ENCODE measurements at places on chromosomes 2 and 18.

DNA sequence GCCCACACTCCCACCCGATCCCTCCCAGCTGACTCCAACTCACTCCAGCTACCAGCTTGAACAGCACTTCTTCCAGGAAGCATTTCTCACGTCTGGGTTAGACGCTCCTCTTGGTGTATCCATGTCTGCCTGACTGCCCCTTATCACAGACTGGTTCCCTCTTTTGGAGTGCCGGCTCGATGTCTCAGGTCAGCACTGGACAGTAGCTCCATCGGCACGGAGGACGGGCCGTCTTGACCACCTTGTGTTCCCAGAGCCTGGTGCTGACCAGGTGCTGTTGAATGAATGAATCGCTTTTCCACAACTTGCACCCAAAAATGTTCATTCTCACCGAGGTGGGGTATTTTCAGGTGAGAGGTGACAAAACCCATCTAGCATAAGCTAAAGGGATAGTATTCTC lies 71.8 kb downstream of the LBH start:
- DNase-seq, result no peak

DNA sequence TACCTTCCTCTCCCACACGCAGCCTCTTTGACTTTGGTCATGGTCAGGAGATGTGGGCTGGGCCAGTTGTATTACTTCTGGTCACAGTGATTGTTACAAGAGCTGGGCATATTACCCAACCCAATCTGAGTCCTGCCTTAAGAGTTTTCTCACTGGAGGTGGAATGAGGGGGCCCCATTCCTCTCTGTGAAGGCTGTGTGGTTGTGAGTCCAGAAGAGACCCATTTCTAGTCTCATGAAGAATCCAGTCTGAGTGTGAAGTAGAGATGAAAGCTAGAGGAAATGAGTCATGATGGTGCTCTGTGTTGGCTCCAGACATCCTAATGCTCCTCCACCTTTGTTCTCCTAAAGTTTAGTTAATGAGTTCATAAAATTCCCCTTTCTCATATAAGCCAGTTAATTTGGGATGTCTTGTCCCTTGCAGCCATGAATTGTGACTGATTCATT lies 50.8 kb upstream of the RASGRP3 start:
- DNase-seq, result no peak

- no peak for DNase-seq
These were observed 5.4 kb downstream of the NBAS start for GRCh38 chr2:15555760-15556193.

GRCh38 chr2:102435741-102436140 lies 12.8 kb downstream of the IL18RAP start:
- no peak for DNase-seq

GRCh38 chr18:23990474-23991410 lies 23.8 kb upstream of the TTC39C start:
- no peak for DNase-seq

DNA sequence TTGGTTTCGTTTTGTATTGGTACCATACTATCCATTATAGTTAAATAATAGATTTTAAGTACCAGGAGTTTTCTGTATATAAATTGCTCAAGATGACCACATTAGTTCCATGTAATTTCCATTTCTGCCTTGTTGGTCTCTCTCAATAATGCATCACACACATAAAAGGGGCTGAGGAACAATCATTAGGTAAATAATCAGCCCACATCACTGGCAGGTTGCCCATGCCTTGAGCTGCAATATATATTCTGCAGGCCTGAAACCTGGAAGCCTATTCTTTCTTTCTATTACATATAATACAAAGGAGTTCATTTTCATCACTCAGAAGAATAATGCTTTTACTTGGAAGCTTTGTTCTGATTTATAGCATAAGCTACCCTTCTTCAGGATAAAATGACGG lies 616.1 kb upstream of the PKDCC start:
- DNase-seq, result no peak

- no peak for DNase-seq
These were observed 896 bp upstream of the ASXL3 start for GRCh38 chr18:33576999-33577646.

DNA sequence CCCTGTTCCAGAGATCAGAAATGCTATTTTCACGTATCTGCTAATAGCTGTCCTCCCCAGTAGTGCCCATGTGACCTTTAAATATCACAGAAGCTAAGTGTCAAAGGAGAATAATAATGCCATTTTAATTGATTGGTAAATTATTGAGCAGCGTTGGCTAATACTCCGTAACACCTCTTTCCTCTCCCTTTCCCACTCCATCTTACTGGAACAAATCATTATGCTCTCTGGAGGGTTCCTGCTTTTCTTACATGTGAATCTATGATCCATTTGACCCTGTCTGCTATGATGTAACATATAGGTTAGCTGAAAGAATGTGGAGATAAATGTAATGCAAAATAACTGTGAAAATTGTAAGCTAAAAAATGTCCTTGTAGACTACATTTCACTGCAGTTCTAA lies 383.6 kb upstream of the GYPC start:
- no peak for DNase-seq

GRCh38 chr18:13992826-13993540 lies 77.6 kb upstream of the MC2R start:
- no peak for DNase-seq

GRCh38 chr18:42545825-42546224 lies 569.7 kb downstream of the RIT2 start:
- DNase-seq, result no peak

DNA sequence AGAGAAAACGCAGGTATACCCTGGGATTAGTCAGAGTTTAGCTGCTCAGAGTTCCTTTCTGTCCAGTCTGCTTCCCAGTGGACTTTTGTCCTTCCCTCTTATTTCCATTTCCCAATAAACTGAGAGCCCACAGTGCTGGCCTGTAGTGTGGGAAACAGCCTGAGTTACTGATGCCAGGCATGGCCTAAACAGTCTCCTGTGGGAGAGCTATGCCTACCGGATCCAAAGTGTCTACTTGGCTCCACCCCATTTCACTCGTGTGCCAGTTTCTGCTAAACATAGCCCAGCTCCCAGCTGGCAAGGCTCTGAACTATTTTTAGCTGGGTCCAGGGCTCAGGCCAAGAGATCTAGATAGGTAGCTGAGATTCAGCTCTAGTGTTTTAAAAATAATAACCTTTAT lies 15.6 kb upstream of the PPP1CB start:
- no peak for DNase-seq

DNA sequence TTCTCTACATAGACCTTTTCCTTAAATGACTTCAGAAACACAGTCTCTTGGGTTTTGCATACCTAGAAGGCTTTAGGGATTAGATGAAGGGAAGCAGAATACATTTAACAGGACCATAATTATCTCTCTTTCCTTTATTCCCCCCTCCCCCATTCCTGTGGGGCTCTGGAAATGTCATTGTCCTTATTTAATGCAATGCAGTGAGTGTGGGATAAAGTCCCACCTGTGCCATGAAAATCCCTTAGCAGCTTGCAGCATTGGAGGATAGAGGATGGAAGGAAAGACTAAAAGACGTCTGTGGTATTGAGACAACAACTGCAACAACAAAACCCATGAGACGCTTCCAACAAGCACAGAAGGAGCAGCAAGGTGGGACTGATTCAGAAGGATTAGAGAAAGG lies 117.8 kb upstream of the DCC start:
- no peak for DNase-seq

GRCh38 chr2:69216535-69217332 lies 170.3 kb downstream of the GFPT1 start:
- DNase-seq, result no peak

- no peak for DNase-seq
These were observed 234.2 kb downstream of the TCF4 start for GRCh38 chr18:55353806-55354205.

- no peak for DNase-seq
These were observed 36.0 kb downstream of the FARP2 start for GRCh38 chr2:241391892-241392665.

- no peak for DNase-seq
These were observed 255.4 kb downstream of the EXOC6B start for GRCh38 chr2:72570413-72570812.

DNA sequence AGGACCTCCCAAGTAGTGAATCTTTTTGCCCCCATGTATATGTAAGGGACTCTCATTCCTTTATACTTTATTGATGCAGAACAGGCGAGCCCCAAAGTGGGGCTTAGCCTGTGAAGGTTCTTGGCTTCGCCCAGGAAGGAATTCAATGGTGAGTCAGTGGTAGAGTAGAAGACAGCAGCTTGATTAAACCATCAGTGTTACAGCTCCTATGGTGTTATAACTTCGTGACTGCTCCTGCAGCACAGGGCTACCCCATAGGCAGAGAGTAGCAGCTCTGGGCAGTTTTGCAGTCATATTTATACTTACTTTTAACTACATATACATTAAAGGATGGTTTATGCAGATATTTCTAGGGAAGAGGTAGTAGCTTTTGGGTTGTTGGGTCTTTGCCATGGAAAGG lies 11.0 kb downstream of the FAM171B start:
- DNase-seq, result no peak

DNA sequence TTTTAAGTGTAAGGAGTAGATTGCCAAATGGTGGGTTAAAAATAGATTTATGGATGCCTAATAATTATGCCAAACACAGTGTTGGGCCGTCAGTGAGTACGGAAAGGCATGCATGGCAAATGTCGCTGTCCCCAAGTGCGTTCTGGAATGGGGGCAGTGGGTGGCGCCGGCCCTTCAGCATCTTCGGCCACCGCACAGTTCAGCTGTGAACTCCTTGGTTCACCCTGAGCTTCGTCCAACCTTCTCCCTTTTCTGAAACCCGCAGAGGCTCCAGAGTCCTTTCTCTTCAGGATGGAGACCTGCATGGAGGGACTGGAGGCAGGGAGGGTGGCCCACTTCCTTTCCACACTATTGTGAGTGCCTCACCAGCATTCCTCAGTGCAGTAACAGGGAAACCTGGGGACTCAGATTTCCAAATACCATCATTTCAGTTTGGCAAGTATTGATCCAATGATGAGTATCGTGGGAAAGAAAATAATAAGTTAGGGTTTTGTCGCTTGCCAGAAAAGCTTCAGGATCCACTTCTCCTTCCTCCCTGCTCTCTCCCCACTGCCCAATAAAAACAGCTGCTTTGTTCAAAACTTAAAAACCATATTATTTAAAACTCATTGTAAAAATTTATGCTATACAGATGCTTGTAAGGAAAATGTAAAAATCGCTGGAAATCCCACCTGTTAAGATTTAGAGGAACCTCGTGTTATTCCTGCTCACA lies 74.6 kb upstream of the TXNDC2 start:
- no peak for DNase-seq

- DNase-seq, result no peak
These were observed 33.2 kb upstream of the CYTIP start for GRCh38 chr2:157476953-157477709.

DNA sequence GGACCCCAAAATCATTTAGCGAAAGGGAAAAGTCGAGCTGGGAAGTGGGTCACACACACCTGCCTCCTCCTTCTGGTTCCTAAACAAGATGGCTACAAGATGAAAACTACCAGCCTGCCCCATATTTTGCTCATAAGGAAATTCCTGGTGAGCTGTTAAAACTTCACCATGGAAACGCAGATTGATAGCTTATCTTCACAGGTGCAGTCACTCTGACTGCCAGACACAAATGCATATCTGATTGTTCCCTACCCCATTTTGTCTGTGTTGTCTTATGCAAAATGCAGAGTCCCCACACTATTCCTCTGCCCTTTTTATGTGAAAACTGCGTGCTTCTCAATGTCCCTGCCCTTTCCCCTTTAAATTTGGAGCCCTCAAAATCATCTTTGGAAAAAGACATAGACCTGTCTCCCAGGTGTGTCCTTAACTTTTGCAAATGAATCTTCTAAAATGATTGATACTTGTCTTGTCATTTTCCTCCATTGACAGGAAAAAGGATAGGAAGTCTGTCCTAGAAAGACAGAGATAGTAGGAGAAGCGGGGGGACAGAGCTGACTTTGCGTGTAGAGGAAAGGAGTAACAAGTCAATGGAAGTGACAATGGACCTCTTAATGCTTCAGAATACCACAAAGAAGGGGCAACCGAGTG lies 38.9 kb upstream of the THOC1 start:
- DNase-seq, result no peak

DNA sequence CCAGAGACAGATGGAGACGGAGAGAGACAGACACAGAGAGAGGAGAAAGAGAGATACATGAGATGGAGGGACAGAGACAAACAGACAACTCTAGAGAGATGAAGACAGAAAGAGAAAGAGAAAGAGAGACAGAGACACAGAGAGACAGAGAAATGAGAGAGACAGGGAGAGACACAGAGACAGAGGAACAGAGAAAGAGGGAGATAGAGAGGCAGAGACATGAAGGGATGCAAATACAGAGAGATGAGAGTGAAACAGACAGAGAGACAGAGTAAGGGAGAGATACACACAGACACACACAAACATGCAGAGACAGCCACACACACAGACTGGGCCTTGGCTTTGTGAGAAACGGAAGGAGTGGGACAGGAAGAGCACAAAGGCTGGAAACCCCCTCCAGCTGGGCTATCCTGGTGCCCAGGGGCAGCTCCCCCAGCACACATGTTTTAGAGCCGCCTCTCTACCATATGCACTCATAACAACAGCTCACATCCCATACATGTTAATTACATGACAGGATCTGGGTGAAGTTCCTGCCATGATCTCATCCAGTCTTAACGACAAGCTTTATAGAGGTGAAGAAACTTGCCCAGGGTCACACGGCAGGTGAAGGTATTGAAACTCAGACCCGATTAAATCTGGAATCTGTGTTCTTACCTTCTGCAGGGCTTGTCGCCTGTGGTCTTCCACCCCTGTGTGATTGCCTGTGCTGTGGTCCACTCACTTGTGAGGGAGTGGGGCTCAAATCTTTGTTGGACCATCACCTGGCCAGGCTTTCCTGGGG lies 32.4 kb downstream of the IL18R1 start:
- no peak for DNase-seq

GRCh38 chr2:239444626-239445577 lies 44.1 kb upstream of the HDAC4 start:
- no peak for DNase-seq

DNA sequence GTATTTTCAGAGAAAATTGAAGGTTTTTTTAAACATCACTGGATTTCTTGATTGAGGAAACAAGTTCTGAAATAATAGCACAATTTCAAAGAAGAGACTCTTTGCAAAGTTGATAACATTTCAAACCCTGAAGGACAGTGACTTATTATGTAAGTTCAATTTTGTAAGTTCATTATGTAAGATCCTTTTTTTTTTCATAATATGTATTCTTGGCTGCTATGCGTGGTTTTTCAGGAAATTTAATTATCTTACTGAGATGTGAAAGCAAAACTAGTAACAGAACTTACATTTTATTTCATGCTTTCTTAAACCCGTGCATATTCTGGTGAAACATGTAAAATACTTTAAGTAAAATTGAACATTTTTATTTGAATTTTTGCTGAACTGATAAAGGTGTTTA lies 65.4 kb downstream of the RIF1 start:
- no peak for DNase-seq

DNA sequence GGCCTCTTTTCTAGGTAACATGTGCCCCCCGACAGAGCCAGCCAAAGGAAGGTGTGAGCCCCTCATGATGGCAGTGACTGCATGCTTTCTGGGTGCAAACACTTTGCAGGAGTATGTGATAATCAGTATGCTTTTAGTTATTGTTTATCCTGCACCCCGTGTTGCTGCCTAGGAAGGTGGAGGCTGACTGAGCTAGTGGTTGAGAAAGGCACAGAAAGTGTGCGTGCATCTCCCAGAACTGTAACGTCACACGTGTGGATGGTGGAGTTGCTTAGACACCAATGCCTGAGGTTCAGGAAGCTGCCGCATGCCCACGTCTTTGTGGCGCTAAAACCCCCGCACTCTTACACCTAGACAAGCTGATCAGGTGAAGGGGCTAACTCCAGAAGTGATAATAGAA lies 580 bp downstream of the MC2R start:
- DNase-seq, result no peak

Data from stimulated activated CD8-positive, alpha-beta memory T cell treated with anti-CD3 and anti-CD28 coated beads, Interleukin-4, amount 100 ng/mL, for 1 hour (primary cell).